ENCODE measurements at places on chromosomes 5 and 9. TPM values are rescaled to one million over a fixed set of nuclear protein-coding genes. Genes with fewer than 3 reads are reported as not detected.

DNA sequence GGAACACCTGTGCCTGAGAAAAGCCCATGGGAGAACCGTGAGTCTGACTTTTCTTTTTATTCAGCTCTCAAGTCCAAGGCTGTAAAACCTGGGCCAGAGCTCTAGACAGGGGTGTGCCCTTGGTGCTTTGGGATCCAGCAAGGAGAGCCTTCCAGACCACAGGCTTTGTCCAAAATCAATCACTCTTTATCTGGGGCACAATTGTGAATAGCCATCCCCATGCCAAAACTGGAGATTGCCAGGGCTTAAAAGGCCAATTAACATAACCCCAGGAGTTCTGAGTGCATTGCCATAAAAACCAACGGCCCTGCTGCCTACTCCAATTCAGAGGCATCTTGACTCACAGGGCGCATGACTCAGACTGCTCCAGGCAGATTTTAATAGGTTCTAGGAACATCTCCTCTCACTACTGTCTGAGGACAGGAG, 391.8 kb downstream of the ARHGEF28 start:
- H3K27me3 ChIP-seq = no peaks in the 10 kb centered on the region
- H3K36me3 ChIP-seq = no peaks in the 10 kb centered on the region
- no peak overlapping the region for H3K4me3 ChIP-seq
- no peak for DNase-seq
- H3K27ac ChIP-seq = no peak overlapping the region
- no peaks in the 10 kb centered on the region for H3K4me1 ChIP-seq

DNA sequence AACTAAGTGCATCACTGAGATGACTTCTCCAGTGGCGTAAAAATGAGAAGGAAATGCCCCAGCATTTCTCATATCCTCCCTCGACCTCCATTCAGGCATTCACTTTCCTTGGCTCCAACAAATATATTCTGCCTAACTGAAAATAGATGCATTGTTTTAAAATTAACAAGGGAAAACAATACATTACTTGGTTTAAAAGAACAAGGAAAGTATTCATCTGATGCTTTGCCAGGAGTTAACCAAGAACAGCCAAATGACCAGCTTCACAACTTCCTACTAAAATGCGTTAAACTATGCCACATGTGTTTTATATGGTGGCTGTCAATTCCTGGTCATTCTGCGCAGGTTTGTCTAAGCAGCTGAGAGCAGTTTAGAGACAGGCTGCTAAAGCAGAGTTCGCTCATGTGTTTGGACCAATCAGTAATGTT, 121.4 kb downstream of the GNAQ start:
- no peak overlapping the region for H3K4me3 ChIP-seq
- no peaks in the 10 kb centered on the region for H3K27me3 ChIP-seq
- no peak for DNase-seq
- no peaks in the 10 kb centered on the region for H3K4me1 ChIP-seq
- no peaks in the 10 kb centered on the region for H3K36me3 ChIP-seq
- no peak overlapping the region for H3K27ac ChIP-seq

DNA sequence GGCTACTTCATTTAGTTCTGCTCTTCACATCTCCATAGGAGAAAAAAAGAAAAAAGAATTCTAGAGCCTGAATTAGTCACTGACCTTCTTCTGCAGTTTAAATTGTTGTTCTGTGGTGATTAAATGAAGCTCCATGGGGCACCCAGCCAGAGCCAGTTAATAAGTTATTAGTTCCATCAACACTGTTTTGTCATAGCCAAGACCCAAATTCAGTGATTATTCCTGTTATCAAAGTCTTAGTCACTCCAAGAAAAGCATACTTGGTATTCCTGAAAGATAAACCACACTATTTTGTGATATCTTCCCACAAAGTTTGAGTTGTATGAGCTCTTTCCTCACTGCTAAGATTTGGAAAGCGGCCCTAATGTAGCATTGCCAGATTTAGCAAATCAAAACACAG, 134.8 kb upstream of the RGMB start:
- no peaks in the 10 kb centered on the region for H3K36me3 ChIP-seq
- no peaks in the 10 kb centered on the region for H3K27me3 ChIP-seq
- H3K4me1 ChIP-seq = no peaks in the 10 kb centered on the region
- no peak overlapping the region for H3K4me3 ChIP-seq

- no peaks in the 10 kb centered on the region for H3K36me3 ChIP-seq
- no peaks in the 10 kb centered on the region for H3K27me3 ChIP-seq
- H3K27ac ChIP-seq = no peak overlapping the region
- no peak overlapping the region for H3K4me3 ChIP-seq
- peaks cover 6% of the 10 kb centered on the region for H3K4me1 ChIP-seq
Measured at GRCh38 chr5:179802950-179803562, 3.6 kb downstream of the MGAT4B start.

- no peaks in the 10 kb centered on the region for H3K27me3 ChIP-seq
- H3K4me3 ChIP-seq = no peak overlapping the region
- H3K36me3 ChIP-seq = no peaks in the 10 kb centered on the region
- H3K27ac ChIP-seq = no peak overlapping the region
Measured at GRCh38 chr5:178464431-178465048, 125.7 kb downstream of the COL23A1 start.

DNA sequence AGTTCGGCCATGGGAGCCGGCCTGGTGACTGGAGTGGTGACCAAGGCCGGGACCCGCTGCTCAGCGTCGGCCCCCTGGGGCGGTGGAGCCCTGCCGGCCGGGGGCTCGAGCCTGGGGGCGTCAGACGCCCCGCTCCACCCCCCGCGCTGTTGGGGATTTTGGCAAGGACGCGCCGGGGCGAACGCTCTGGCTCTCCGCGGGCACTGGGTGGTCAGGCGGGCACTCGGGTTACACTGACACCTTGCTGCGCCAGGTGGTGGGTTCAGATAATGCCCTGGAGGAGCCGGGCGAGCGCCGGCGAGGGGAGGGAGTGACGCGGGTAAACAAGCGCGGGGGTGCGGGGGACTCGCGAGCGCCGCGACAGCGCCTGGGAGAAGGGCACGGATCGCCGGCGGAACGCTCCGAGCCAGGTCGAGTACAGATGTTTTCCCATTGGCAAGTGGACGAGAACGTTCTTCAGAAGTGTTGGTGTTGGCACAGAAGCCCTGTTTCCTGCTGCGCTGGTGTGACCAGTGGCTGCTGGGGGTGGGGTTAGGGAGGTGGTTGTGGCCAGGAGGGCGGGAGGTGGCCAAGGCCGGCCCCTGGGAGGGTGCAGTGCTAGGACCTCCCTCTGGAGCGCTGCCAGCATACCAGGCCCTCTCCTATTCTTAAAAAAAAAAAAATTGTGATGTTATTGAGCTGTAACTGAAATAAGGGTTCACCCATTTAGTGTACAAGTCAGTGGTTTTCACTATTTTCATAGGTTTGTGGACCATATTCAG, 773 bp downstream of the SQSTM1 start:
- H3K27me3 ChIP-seq = no peaks in the 10 kb centered on the region
- H3K4me3 ChIP-seq = peak overlapping the region; percentile 94
- DNase-seq = peak; percentile 95
- H3K36me3 ChIP-seq = no peaks in the 10 kb centered on the region
- H3K4me1 ChIP-seq = peaks cover 13% of the 10 kb centered on the region
- H3K27ac ChIP-seq = peak overlapping the region; percentile 98

- peak; percentile 83 for DNase-seq
- H3K36me3 ChIP-seq = no peaks in the 10 kb centered on the region
- peak within 1 kb of the TSS; percentile 73 for H3K27ac ChIP-seq
- H3K4me1 ChIP-seq = no peaks in the 10 kb centered on the region
Measured at GRCh38 chr5:139648205-139649081, at the start of gene CXXC5. CXXC5 (plus strand) TSS chr5:139648349; CDS start chr5:139680524, 32,175 bp downstream.

- H3K27ac ChIP-seq = no peak overlapping the region
- DNase-seq = no peak
- no peaks in the 10 kb centered on the region for H3K27me3 ChIP-seq
- H3K4me1 ChIP-seq = no peaks in the 10 kb centered on the region
- no peaks in the 10 kb centered on the region for H3K36me3 ChIP-seq
- no peak overlapping the region for H3K4me3 ChIP-seq
Measured at GRCh38 chr9:105441616-105442160, 6.1 kb upstream of the FSD1L start.

DNA sequence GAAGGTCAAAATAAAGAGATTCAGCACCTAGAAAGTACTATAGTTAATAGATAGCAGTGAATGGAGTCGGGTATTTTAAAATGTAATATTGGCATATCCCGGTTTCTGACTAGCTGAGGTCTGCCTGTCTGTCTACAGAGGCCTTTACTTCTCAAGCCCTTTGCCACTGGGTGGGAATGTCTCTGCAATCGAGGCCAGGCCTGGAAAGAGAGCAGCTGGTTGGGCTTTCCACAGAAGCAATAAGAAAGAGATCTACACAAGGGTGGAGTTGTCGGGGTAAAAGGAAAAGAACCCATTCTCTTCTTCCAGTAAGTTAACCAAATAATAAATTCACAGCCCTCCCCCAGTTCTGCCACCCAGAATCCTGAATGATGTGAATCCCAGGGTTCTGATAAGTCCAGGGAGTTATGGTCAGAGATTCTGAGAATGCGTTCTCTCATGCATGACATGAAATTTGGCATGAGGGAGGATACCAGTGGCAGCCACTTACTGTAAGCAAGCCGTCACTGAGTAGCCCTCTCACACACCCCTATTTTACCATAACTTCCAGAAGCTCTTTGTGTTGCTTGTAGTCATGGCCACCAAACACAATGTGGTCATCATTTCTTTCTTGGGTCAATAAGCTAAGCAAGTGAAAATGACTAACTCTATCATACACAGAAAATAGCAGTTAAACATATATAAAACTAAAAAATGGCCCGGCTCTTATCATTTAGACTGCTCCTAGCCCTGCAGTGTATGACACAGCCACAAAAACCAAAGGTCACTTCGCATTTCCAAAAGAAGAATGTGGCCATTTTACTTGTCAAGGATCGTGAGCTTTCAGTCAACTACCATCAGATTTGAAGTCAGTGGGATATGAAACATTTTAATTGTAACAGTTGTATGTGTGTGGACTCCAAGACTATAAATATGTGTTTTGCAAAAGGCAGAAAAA, 185.0 kb downstream of the GLIS3 start:
- H3K27me3 ChIP-seq = no peaks in the 10 kb centered on the region
- no peak overlapping the region for H3K4me3 ChIP-seq
- DNase-seq = no peak
- no peaks in the 10 kb centered on the region for H3K36me3 ChIP-seq
- H3K27ac ChIP-seq = no peak overlapping the region

- no peak for DNase-seq
- no peak overlapping the region for H3K4me3 ChIP-seq
- no peaks in the 10 kb centered on the region for H3K36me3 ChIP-seq
- H3K27ac ChIP-seq = no peak overlapping the region
Measured at GRCh38 chr5:151205411-151205810, 18.5 kb downstream of the CCDC69 start.

DNA sequence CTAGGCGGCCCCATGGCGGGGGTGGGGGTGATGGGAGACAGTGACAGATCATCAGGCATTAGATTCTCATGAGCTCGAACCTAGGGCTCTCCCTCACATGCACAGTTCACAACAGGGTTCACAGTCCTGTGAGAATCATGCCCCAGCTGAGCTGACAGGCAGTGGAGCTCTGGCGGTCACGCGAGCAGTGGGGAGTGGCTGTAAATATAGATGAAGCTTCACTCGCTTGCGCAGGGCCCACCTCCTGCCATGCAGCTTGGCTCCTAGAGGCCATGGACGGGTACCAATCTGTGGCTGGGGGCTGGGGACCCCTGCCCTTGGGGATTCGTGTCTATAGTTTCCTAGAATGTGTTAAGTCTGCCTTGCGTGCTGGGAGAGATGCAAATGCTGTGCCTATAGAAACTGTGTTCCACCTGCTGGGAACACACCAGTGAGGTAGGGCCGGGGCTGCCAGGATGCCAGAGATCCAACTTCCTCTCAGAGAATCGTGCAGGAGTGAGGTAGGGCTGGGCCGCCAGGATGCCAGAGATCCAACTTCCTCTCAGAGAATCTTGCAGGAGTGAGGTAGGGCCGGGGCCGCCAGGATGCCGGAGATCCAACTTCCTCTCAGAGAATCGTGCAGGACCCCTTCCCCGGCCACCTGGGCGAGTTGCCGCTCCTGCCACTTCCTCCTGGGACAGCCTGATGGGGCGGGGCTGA, 14.1 kb upstream of the EXOC3 start:
- no peak overlapping the region for H3K4me3 ChIP-seq
- H3K4me1 ChIP-seq = no peaks in the 10 kb centered on the region
- H3K27ac ChIP-seq = no peak overlapping the region

DNA sequence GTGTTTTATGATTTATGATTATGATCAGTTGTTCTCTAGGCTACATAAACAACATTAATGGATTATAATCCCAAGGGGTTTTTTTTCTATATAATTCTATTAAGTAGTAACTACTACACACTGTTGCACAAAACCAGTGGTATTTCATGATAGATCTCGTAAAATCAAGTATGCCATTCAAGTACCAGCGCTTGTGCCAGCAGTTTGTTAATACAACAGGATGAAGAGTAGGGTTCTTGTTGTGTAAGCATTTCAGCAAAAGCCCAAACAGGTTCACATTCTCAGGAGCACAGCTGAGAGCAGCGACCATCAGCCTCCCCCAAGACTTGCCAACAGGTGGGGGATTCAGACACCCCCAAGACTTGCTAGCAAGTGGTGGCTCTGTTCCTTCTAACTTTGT, 88.8 kb downstream of the CTNND2 start:
- H3K27ac ChIP-seq = no peak overlapping the region
- H3K36me3 ChIP-seq = no peaks in the 10 kb centered on the region
- no peak overlapping the region for H3K4me3 ChIP-seq
- no peak for DNase-seq

DNA sequence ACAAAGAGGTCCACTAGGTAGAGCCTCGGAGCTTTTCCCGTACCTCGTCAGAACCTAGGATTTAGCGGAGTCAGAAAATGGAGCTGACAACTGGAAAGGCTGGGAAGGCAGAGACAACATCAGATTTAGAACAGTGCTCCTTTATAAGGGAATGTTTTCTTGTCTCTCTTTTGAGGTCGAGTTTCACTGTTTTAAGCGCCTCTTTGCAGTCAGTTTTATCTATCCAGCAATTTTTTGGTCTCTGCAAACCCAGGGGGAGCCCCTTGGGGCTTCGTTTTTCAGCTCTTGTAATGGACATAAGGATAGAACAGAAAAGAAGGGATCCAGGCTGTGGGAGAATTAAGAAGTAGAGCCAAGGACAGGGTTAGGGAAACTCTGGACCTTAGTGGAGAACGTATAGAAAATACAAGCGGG, 80.5 kb downstream of the FNBP1 start:
- no peak for DNase-seq
- H3K27ac ChIP-seq = peak overlapping the region; percentile 98
- peak overlapping the region; percentile 27 for H3K4me3 ChIP-seq

GRCh38 chr5:156456857-156457256, 129.9 kb downstream of the SGCD start:
- H3K27ac ChIP-seq = no peak overlapping the region
- no peaks in the 10 kb centered on the region for H3K4me1 ChIP-seq
- no peaks in the 10 kb centered on the region for H3K36me3 ChIP-seq
- no peaks in the 10 kb centered on the region for H3K27me3 ChIP-seq
- DNase-seq = no peak

DNA sequence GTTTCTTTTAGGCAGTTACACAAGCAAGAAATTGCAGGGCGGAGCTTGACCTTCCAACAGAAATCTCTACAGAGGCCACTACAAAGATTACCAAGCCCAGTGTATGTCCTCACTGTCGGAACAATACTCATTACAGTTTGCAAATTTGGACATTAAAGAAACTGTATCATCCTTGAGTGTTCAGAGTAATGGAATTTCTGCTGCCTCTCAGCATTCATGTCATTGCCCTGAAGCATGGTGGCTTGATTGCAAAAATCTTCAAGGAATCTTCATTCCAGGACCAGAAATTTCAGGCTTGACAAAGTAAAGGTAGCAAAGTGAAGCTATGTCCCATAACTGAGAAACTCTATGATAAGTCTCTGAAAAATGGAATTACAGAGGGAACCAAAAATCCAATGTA, 134.6 kb upstream of the MAP3K1 start:
- no peaks in the 10 kb centered on the region for H3K27me3 ChIP-seq
- DNase-seq = no peak
- no peak overlapping the region for H3K4me3 ChIP-seq
- H3K36me3 ChIP-seq = no peaks in the 10 kb centered on the region
- no peak overlapping the region for H3K27ac ChIP-seq

The LCN1 gene
- total RNA-seq = not detected

The GBGT1 gene
- 3.5 TPM for total RNA-seq

The C5orf22 gene
- 31.0 TPM for total RNA-seq

The PLEKHG4B gene
- total RNA-seq = not detected

The SIT1 gene
- total RNA-seq = not detected
